Effector memory CD4-positive, alpha-beta T cell (primary cell): ENCODE measurements at places on chromosomes 11 and 22.

GRCh38 chr11:15145615-15146014, 30.9 kb downstream of the INSC start:
- no peak for DNase-seq

- DNase-seq, result no peak
Observed at GRCh38 chr11:21612326-21612725, 580.6 kb upstream of the ANO5 start.

- no peak for DNase-seq
Observed at GRCh38 chr11:117588166-117588810, 208.7 kb downstream of the DSCAML1 start.

DNA sequence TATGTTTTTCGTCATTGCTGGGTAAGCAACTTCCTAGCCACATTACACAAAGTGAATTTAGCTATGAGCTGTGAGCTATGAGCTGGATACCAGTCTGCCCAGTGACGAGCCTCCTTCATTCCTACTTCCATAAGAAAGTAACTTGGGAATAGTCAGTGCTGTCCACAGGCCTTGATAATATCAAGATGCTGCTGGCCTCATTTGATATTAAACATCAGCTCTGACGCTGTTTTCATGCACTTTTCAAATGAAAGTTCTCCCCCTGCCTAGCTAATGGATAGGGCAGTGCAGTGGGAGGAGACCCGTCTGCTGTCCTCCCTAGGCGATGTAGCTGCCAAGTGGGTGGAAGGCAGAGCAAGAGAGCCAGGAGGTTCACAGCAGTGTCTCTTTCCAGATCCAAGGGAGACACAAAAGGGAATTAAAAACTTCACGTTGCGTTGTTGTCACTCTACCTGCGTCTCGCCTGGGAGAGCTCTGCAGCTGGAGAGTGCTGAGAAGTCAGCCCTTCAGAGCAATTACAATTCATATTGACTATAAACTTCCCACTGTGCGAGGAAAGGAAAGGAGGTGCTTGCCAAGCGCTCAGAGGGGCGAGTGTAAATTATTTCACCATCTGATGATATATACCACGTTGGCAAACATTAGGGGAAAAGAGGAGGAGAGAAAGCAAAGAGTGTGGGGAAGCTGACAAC, 861.4 kb downstream of the NTM start:
- DNase-seq, result no peak
